ENCODE measurements at places on chromosomes 7 and 10.

GRCh38 chr7:137656850-137657232, 189.9 kb downstream of the DGKI start:
- DNase-seq, result no peak

- no peak for DNase-seq
Measured at GRCh38 chr10:102578782-102579181, 65.5 kb upstream of the TRIM8 start.

GRCh38 chr10:92839191-92840085, 8.9 kb upstream of the EXOC6 start:
- no peak for DNase-seq

DNA sequence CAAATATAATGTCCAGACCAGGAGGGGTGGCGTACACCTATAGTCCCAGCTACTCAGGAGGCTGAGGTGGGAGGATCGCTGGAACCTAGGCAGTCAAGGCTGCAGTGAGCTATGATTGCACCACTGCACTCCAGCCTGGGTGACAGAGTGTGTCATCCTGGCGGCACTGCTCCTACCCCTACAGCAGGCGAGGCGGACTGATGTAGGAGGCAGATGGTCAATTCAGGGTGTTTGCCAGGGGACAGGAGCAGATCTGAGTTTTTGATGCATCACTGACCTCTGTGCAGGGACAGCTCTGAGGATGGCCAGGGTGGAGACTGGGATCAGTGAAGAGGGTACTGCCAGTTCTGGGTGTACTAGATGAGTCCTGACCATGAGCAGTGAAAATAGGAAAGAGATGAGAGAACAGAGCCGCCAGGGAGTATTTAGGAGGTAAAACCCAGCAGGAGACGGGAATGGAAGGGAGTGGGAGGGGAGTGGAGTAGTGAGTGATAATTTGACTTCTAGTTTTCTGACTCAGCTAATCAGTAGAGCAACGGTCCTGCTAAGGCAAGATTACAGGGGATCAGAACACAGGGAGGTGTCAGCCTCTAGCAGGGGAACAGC, 75.3 kb downstream of the HIP1 start:
- DNase-seq, result no peak

DNA sequence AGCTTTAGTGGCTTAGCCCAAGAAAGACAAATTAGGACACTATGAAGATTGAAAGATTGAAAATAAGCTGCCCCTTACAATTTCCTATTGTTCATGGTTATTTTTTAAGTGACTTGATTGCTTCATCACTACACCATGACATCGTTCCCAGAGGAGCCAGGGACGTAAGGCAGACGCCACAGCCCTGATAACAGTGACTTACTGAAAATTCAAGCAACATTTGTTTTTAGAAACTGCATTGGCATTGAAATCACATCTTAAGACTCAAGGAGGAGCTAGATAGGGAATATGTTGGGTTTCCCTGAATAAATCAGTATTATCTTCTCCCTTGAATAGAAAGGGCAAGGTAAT, 38.7 kb upstream of the ANK3 start:
- DNase-seq, result no peak

Measured in esophagus squamous epithelium (tissue), 5 donors.